Skeletal muscle cell (primary cell): ENCODE measurements at places on chromosomes 16 and 17.

GRCh38 chr17:9028202-9028987, 7.1 kb downstream of the NTN1 start:
- DNase-seq: no peak

- no peak for DNase-seq
Observed at GRCh38 chr16:30780549-30780948, 6.5 kb downstream of the ZNF629 start.

GRCh38 chr17:42347198-42347597, 41.0 kb downstream of the STAT3 start:
- no peak for DNase-seq

GRCh38 chr17:49576917-49577649, 1.4 kb downstream of the NXPH3 start:
- DNase-seq: no peak

- DNase-seq: peak; percentile 57
Observed at GRCh38 chr17:30970831-30971567, at the start of gene RNF135. Gene RNF135 (plus strand): TSS chr17:30971039. CDS start chr17:30971074, 35 bp downstream.

DNA sequence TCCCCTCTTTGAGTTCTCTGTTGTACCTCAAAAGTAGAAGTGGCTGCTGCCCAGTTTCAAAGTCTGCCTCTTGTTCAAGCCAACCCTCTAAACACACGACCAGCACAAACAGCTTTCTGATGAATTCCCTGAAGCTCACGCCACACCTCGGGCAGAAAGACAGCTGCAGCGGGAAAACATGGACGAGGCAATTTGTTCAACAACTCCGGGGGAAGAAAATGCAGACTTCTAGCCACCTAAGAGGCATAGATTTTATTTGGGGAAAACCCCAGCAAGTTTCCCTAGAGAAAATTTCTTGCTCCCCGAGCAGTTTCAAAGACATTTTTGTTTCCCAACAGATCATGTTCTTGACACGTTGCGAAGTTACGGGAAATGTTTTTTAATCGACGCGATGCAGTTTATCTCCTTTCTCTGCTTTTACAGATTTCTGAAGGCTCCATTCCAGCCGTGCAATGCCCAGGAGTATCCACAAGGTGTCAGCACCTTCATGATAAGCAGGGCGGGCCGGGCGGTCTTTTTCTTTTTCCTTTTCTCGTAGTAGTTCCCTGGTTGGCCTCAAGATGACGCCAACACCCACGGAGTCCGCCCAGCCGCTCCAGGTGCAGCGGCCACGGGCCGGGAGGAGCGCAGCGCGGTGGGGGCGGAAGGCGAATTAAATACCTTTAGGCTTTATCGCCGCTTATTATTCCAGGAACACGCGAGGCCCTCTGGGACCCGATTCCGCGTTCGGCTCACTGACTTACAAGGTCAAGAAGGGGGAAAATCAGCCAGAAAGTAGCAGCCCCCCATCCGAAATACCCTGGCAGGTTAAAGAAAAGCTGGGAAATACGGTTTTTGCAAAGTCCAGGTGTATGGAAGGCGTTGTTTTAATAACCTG, 2.9 kb upstream of the FOXC2 start:
- DNase-seq: peak; percentile 67

- DNase-seq: peak; percentile 48
Observed at GRCh38 chr17:80663781-80664206, 119.2 kb downstream of the RPTOR start.

GRCh38 chr17:32953857-32954256, 25.9 kb downstream of the TMEM98 start:
- no peak for DNase-seq

DNA sequence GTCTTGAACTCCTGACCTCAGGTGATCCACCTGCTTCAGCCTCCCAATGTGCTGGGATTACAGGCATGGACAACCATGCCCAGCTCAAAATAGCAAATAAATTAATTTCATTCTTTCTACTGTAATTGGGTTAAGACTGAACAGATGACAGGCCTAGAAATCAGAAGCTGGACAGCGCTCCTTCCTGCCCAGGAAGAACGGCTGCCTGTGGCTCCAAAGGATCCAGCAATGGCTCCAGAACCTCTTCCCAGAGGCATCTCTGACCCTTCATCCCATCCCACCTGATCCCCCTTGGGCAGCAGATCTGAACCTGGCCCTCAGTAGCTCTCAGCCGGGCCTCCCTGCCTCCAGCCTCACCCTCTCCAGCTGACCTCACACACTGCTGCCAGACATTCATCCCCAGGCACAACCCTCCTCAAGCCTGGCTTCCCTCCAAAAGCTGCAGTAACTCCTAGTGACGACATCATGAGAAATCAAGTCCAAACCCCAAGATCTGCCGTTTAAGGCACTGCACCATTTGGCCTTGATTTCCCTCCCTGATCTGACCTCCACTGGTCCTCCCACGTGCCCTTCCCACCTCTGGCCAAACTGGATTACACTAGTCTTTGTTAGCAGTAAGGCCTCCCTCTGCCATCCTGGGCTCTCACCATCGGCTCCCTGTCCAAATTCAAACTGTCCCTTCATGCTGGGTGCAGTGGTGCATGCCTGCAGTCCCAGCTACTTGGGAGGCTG, 3.1 kb upstream of the MIF4GD start:
- peak; percentile 31 for DNase-seq

GRCh38 chr16:65822148-65822547, 544.3 kb upstream of the CDH5 start:
- no peak for DNase-seq

DNA sequence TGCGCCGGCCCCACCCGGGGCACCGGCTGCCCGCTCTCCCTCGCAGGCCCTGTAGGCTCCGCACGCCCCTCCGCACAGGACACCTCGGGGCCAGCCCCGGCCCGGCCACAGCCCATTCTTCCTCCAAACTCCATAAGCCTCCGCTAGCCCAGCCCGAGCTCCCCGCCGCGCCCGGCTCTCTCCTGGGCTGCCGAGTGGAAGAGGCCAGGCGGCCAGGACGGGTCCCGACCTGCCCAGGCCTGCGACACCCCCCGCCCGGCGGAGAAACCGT, 397 bp downstream of the NCOR1 start:
- DNase-seq: no peak

DNA sequence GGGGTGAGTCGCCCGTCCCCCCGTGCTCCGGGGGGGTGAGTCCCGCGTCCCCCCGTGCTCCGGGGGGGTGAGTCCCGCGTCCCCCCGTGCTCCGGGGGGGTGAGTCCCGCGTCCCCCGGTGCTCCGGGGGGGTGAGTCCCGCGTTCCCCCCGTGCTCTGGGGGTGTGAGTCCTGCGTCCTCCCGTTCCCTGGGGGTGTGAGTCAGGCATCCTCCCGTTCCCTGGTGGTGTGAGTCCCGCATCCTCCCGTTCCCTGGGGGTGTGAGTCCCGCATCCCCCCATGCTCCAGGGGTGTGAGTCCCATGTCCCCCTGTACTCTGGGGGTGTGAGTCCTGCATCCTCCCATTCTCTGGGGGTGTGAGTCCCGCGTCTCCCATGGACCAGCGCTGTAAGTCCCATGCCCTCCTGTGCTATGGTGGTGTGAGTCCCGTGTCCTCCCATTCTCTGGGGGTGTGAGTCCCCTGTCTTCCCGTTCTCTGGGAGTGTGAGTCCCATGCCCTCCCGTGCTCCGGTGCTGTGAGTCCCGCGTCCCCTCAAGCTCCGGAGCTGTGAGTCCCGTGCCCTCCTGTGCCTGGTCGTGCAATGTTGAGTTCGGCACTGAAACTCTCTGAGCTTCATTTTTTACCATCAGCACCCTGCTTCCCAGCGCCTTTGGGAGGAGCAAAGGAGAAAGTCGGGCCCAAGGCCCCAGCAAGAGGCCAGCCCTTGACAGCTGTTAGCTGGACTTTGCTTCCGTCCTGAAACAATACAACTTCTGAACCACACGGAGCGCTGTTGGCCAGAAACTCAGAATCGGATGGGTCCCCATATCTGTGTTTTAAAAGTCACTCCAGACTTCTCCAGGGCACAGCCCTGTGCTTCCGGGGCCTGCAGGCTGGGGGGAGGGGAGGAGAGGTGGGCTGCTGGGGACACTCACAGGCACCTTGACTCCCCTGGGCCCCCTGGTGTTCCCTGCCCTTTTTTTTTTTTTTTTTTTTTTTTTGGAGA, 11.5 kb upstream of the ZC3H18 start:
- DNase-seq: no peak

- DNase-seq: no peak
Observed at GRCh38 chr17:1390432-1391367, 9.3 kb downstream of the YWHAE start.

DNA sequence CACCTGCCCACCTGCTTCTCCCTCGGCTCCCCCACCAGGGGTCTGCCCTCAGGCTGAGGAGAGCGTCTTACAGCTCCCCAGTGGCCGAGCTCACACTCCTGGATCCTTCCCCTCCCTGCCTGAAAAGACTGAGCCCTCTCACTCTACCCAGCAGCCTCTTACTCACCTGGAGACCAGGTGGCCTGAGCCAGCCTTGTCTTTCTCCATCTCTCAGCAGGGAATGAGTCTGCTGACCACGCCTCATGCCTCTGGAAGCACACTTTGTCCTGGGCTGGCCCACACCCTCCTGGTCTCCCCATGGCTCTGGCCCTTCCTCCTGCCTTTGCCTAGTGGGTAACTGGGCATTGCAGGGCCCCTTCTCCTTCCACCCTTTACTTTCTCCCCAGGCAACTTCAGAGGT, 177.2 kb downstream of the ENGASE start:
- DNase-seq: no peak

- no peak for DNase-seq
Observed at GRCh38 chr17:27575096-27575911, 55.7 kb upstream of the LGALS9 start.

DNA sequence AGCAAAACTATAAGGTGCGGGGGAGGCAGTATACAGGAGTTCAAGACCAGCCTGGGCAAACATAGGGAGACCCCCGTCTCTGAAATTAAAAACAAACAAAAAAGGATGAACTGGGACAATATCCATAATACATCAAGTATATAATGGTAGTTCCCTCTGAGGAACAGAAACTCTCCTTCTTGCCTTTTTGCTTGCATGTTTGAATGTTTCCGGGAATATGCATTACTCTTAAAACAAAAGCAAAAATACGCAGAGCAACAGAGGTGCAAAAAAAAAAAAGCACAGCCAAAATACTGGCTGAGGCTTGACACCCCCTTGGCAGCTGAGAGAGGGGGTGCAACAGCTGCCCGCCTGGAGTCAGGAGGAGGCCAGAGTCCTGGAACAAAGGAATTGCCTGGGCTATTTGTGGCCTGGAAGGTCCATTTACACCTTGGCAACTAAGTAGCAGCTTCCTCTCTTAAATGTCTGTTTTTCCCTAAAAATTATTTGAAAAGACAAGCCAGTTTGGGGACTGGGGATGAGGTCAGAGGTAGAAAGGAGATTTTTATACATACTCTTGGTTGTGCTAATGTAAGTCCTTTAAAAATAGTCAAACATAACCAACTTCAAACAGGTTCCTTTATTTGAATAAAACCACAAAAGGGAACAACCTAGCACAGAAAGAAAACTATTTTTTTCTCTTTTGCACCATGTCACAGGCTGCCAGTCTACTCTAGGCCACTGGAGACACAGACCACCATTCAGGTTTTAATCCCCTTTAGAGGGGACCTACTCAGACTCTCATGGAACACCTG, 19.5 kb downstream of the USP7 start:
- no peak for DNase-seq

DNA sequence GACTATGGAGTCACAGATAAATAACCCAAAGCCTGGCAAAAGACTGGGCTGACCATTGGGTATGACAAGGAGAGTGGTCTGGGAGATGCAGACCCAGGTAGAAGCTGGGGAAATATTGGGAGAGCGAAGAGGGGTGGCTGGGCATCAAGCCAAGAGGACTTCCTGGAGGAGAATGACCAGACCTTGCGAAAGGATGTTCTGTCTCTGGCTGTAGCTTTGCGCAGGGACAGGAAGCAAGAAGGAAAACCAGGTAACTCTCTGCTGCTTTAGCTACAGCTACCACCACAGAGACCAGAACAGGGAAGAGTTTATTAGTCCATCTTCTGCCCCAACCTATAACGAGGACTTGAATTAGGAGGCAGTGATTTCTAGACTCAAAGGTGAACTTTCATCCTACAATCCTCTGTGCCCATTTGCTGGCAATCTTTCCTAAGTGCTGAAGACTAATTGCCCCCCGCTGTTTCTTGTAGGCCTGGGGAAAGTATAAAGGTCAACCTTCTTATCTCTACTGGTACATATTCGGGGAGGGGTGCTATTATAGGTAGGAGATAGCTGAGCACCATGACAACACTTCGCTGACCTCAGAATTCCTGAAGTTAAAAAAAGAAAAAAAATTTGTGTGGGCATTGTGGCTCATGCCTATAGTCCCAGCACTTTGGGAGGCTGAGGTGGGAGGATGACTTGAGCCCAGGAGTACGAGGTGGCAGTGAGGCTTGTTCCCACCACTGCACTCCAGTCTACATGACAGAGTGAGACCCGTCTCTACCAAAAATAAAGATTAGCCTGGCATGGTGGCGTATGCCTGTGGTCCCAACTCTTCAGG, 19.1 kb upstream of the KIFC3 start:
- DNase-seq: no peak

GRCh38 chr16:2471016-2471652, at the start of gene NTN3:
Gene NTN3 (plus strand): TSS chr16:2471297. CDS start chr16:2471702, 405 bp downstream.
- no peak for DNase-seq

- no peak for DNase-seq
Observed at GRCh38 chr16:4803401-4803844, 990 bp upstream of the ROGDI start.

DNA sequence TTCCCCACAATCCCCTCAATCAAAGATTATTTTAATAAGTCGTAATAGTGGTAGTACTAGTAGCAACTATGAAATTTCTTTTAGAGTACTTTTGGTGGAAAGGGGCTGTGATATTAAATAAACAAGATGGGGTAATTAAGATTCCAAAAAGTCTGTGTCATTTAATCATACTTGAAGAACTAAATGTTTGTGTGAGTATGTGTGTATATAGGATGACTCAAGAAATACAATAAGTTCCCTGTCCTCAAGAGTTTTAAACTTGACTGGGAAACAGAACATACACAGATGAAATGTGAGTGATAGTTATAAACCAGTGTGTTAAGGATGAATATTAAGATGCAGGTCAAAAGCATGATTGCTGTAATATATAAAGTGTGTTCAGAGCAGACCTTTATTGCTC, 2.3 kb downstream of the ALDH3A2 start:
- no peak for DNase-seq

DNA sequence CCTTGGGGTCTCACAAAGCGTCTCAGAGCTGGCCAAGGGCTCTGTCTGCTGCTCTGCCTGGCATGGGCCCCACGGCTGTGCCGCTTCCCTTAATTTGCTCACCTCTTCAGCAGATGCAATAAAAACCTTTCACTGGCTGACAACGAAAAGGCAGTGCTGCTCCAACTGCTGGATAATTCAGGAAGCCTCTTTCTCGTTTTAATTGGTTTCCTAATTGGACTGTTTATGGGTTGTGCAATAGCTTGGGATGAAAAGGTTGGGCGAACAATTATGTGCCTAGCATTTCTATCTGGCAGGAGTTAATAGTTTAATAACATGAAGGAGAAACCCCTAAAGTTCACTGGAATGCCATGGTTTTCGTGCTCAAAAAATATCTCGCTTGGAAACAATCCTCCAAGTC, 234.1 kb upstream of the IRX5 start:
- no peak for DNase-seq

- DNase-seq: no peak
Observed at GRCh38 chr17:51640108-51640622, 379.8 kb downstream of the UTP18 start.

GRCh38 chr17:17073581-17074403, 31.5 kb downstream of the MPRIP start:
- no peak for DNase-seq

- no peak for DNase-seq
Observed at GRCh38 chr17:82702231-82702927, 3.9 kb upstream of the RAB40B start.
